Caudate nucleus (tissue), 63 donors: ENCODE measurements at places on chromosomes 6 and 20.

DNA sequence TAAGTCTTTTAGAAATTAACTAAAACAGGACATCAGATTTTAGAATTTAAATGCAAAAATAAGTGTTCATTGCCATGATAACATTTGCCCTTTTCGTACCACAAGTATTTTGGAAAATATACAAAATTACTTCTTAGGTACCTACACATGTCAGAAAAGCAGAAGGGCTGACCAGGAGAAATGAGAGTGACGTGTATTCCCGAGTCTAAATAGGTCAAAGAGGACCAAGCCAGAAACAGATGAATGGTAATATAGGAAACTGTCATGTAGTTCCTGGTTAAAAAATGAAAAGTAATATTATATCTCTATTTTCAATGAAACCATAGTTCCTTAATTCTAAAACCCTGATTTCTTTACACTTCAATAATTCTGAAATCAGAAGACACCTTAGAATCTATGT lies 126.2 kb downstream of the IPCEF1 start:
- DNase-seq, result no peak

DNA sequence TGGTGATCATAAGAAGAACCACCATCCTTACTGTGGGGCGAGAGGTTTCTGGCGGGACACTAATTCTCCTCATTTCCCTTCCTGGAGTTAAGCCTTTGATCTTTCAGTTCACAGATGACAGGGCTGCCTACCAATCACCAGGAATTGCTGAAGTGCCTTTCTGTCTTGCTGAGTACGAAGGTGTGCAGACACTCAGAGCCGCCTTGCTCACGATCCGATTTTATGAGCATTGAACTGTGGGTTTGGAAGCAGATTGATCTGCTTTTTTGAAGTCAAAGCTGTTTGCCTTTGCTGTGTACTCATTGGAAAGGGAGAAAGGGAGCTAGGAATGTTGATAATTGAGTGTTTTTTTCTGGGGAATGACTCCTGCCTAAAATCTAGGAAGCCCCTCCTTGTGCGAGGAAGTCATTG lies 129.1 kb upstream of the SALL4 start:
- DNase-seq, result no peak

DNA sequence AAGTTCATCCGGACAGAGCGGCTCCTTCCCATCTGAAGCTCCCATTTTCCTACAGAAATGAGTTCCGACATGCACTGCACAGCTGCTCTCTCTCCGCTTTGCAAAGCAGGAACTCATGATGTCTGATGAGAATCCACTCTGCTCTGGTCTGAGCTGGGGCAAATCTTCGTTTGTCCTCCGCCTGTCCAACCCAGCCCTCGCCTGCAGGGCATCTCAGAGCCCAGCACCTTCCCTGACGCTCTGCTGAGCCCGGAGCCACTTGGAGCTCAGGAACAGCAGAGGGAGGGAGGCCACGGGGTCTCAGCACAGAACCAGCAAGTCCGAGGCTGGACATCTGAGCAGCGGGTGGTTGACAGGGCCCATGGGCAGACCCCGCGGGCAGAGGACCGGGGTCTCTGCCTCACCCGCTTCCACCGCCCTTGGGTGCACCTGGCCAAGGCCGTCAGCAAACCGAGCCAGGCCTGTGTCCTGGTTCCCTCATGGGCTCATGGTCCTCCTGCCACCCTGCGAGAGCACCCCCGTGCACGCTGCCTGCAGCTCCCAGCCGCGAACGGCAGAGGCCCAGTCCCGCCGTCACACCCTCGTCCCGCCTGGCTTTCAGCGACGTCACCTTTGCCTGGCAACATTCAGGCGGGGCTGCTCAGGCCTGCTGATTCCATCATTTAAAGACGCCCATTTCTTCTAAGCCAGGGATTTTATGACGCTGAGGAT lies 78.5 kb upstream of the BHLHE23 start:
- DNase-seq, result no peak

GRCh38 chr6:121607721-121608120 lies 172.3 kb downstream of the GJA1 start:
- no peak for DNase-seq

DNA sequence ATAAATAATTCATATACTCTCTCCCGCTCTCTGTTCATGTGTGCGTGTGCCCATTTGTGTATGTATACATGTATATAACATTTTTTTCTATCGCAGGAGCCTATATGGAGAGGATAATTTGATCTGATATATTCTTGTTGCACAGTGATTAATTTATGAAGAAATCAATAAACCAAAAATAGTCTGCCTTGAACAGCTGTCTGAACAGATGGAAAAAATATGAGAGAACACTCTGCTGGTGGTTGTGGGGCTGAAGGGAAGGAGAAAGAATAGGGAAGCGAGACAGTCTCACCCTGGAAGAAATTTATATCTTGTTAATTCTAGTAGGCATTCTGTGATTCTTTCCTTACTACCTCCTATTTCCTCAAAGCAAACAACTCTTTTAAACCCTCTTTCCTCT lies 96.6 kb upstream of the B3GAT2 start:
- no peak for DNase-seq

DNA sequence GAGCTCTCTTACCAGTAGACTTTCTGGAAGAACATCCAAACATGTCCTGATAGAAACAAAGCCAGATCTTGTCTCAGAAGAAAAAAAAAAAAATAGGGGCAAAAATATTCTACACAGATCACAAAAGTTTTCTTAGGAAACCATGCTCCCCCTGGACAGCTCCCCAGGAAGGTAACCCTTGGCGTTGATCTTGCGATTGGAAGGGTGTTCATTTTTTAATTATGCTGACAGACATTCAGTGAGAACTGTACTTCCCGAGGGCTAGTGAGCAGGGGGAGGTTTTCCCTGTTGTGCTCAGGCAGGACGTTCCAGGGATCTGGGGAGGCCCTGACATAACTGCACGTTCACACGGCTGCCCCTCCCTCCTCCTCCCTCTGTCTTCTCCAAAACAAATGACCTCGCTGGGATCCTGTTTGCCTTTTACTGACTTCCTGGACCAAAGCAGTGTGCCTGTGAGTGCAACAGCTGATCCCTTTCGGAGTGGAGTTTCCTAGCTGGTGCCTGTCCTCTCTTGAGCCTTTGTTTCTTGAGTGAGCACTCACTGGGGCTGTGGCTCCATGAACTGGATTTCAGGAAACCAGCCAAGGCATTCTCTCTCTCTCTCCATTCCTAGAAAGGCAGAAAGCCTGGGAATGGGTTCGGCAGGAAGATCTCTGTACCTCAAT lies 46.7 kb downstream of the MARCKS start:
- no peak for DNase-seq

GRCh38 chr6:134741200-134741536 lies 208.7 kb downstream of the ALDH8A1 start:
- no peak for DNase-seq

DNA sequence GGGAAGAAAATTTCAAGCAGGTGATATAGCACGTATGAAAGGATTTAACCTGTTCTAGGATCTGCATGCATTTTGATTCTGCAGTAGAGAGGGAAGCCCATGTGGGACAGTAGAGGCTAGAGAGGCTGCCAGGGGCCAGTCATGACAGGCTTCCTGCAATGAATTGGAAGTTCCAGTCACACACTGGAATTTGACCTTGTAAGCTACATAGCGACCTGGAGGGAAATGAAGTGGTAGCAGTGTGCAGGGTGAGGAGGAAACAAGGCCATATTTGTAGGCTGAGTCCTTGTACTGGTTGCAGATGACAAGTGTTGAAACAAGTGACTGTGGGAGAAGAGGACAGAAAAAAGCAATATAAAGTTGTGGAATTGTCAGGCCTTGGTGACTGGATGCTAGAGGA lies 58.6 kb upstream of the OLIG3 start:
- DNase-seq, result no peak

GRCh38 chr6:150336299-150336698 lies 32.5 kb upstream of the IYD start:
- no peak for DNase-seq

- no peak for DNase-seq
Measured at GRCh38 chr20:41734506-41734945, 116.3 kb upstream of the CHD6 start.

DNA sequence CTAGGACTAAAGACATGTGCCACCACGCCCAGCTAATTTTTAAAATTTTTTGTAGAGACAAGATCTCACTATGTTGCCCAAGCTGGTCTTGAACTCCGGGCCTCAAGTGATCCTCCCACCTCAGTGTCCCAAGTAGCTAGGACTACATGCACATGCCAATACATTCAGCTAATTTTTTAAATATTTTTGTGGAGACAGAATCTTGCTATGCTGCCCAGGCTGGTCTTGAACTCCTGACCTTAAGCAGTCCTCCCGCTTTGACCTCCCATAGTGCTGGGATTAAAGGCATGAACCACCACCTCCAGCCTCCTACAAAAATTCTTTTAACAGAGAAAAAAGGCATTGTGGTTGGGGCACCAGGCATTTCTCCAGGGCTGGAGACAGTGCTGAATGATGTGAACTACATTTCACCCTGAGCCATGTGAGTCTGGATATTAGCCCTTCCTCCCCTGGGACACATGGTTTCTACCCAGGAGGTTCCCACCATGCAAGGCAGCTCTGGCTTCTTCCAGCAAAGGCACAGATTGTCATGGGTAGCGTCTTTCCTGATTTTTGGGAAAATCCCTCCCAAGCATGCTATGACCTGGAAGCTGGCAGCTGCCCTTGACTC lies 36.3 kb upstream of the CMTR1 start:
- no peak for DNase-seq

DNA sequence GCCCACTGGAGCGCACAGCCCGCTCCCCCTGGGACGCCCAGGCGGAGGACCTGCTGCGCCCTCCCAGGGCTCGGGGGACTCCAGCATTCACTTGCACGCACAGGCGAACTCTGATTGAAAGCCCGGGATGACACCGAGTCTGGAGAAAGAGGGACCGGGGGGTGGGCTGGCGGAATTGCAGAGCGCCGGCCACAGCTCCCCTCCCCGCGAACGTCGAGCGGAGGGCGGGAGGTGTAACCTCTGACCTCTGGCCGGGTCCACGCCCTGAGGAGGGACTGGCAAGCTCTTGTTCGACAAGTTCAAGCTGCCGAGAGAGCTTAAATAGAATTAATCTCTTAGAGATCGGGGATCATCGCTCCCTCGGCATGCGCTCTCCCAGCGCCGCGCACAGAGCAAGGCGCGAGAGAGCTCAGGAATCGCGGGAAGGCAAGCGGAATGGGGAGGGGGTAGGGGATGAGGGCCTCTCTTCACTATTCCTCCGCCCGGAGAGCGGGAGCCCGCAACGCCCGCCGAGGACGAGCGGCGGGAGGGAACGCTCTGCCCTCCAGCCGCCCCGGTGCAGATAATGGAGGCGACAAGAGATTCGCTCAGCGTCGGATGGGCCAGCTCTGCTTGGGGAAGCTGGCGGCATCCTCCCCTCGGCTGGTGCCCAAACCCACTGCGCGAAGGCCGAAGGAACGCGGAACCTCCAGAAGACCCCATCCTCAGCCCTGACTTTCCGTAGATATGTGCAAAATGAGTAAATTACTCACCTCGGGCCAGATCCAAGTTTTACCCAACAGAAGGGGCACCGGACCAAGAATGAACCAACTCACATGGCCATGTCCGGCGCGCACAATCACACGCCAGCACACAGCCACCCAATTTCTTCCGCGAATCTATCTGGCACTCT lies 761 bp upstream of the NR2E1 start:
- no peak for DNase-seq

GRCh38 chr6:8400663-8401062 lies 34.7 kb downstream of the SLC35B3 start:
- DNase-seq, result no peak

DNA sequence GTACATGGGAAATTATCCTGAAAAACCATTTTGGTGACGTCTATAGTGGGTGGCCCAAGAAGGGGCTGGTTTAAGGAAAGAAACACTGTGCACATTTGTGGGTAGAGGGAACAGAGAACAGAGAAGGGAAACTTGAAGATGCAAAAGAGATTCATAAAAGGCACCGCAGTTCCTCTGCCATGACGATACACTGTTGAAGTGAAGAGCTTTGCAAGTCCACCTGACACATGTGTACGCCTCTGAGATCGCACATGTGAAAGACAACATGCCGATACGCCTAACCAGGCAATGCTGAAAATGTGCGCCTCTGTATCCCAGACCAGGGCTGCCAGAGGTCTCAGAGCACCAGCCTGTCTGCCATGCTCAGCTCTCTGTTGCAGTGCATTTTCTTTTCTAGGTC lies 180.9 kb downstream of the KIF16B start:
- no peak for DNase-seq

DNA sequence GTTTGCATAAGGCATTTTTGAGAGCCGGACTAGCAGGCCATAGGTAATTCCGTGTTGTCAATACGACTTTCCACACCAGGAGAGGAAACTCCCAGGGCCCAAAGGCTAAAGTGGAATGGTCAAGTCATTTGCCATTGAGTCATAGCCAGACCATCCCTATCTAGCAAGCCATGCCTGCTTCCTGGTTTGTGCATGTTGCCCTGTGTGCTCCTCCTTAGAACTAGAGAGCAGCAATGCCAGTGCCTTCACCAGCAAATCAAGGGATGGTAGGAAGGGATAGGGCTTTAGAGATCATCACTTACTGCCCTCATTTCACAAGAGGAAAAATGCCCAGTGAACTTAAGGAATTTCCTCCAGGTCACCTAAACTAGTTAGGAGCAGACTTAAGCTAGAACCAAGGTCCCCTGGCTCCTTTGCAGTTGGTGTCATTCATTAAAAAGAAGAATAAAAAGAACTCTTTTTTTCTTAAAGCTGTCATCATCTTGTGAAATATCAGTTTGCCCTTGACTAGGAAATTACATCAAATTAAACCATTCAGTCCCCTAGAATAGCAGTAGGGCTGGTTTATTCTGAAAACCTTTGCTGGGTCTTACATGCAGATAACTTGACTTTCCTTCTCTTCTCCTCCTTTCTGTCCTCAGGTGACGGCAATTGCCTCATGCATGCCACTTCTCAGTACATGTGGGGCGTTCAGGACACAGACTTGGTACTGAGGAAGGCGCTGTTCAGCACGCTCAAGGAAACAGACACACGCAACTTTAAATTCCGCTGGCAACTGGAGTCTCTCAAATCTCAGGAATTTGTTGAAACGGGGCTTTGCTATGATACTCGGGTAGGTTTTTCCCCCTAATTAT lies 7.4 kb downstream of the TNFAIP3 start:
- DNase-seq, result no peak

DNA sequence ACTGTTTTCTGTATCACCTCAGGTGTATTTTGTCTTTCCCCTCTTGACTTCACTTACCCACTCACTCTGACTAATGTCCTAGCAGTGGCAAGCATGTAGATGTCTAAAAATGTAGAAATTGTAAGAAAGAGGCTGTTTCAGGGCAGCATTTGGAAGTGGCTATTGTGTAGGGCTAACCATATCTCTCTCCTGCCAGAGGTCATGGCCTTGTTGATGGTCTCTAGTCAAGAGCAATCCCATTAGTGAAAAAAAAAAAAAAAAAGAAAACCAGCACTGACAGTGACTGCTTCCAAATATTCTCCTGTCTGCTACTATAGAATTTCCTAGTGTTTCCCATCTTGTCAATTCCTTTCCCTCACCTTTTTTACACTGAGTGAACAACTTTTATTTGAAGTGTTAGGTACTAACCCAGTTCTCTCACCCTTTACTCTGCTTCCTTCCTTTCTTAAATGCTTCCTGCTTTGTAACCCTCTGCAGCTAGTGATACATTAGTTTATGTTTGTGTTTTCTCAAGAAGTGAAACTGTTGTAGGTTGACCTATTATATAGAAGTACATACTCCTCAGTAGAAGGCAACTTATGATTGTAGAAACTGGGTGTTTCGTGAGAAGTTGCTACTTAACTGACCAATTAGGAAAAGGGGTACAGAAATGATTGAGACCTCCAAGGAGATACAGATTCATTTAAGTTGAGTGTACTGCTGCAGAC lies 174.1 kb upstream of the PTPRK start:
- no peak for DNase-seq
